ENCODE measurements at places on chromosomes 2 and 18.

DNA sequence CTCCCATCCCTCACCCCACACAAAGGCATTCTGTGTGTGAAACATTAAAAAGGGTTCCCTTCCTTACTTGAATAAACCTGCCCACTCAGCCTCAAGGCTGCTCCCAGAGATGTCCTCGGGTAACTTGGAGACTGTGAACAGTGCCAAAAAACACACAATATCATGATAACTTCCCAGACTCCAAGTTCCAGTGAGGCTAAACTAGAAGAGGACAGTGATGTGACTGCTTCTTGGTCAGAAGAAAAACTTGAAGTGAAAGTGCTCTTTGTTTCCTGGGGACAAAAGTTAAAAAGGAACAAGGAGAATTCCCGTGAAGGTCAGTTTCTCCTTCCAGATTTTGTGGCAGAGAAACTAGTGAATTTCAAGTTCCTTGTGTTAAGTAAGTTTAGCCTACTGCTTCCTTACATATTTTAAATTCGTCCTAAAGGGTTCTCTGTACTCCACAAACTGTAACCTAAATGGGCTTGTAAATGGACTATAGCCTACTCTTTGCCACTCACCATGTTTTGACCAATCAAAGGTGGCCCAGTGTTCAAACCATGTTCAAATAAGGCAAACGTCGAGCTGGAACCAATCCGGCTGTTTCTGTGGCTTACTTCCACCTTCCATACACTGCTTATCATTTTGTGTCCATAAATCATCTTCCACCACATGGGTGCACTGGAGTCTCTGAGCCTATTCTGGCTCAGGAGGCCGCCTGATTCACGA lies 20.4 kb downstream of the TPRKB start:
- no peak for DNase-seq

GRCh38 chr2:161357097-161357496 lies 48.9 kb downstream of the PSMD14 start:
- DNase-seq, result no peak

GRCh38 chr18:50161597-50162205 lies 33.2 kb downstream of the MYO5B start:
- no peak for DNase-seq

DNA sequence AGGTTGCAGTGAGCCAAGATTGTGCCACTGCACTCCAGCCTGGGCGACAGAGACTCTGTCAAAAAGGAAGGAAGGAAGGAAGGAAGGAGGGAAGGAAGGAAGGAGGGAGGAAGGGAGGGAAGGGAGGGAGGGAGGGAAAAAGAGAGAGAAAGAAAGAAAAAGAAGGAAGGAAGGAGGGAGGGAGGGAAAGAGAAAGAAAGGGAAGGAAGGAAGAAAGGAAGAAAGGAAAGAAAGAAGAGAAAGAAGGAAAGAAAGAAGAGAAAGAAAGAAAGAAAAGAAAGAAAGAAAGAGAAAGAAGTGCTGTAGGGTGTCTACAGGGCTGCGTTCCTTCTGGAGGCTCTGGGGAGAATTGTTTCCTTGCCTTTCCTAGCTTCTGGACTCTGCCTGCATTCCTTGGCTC lies 22.5 kb upstream of the RAB11FIP5 start:
- no peak for DNase-seq

- no peak for DNase-seq
Measured at GRCh38 chr18:68985172-68985820, 187.4 kb downstream of the CCDC102B start.

DNA sequence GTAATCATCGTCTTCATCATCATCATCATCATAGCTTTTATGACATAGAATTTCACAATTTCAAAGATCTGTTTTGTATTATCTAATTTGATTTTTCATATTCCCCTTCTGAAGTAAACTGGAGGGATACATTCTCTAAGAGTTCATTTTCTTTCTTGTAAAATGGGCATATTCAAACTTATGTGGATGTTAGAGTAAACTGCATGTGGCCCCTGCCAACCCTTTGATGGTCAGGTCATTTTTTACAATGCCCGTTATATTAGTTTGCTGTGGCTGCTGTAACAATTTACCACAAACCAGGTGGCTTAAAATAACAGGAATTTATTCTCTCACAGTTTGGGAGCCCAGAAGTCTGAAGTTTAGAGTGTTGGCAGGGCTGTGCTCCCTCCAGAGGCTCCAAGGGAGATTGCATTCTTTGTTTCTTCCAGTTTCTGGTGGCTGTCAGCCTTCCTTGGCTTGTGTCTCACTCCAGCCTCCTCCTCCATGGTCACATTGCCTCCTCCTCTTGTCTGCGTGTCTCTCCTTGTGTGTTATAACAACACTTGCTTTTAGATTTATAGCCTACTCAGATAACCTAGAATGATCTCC lies 127.5 kb upstream of the MMADHC start:
- no peak for DNase-seq

DNA sequence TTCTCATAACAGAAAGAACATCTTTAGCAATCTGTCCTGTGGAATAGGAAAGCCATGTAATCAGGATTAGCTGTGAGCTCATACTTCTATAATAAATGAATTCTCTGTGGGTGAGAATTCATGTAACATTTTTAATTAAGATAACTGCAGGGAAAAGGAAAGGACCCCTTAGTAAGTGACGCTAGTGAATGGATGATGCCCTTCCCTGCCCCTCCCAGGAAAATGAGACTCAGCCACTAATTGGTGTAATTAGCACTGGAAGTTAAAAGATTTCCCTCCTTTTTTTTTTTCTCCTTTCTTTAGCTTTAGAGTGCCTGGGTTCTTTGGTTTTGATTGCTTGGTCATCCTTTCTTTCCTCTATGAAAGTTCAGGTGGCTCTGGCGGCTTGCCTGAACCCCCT lies 90.3 kb downstream of the VWA3B start:
- no peak for DNase-seq

- DNase-seq, result no peak
Measured at GRCh38 chr18:56200381-56200911, 437.9 kb downstream of the TXNL1 start.

DNA sequence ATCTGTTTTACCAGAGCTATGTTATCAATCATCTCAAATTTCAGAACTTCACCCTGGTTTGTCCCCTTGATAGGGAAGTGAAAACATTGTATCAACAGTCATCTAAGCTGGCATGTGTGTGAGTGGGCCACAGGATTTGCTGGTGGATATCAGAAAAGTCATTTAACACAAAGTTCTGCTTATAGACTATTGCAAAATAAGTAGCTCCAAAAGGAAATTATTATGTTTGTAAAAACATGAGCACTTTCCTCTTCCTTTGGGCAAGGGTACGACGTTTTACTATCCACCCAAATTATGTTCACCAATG lies 20.7 kb upstream of the COPS8 start:
- DNase-seq, result no peak

GRCh38 chr2:71798266-71799012 lies 345.1 kb downstream of the DYSF start:
- DNase-seq, result no peak

DNA sequence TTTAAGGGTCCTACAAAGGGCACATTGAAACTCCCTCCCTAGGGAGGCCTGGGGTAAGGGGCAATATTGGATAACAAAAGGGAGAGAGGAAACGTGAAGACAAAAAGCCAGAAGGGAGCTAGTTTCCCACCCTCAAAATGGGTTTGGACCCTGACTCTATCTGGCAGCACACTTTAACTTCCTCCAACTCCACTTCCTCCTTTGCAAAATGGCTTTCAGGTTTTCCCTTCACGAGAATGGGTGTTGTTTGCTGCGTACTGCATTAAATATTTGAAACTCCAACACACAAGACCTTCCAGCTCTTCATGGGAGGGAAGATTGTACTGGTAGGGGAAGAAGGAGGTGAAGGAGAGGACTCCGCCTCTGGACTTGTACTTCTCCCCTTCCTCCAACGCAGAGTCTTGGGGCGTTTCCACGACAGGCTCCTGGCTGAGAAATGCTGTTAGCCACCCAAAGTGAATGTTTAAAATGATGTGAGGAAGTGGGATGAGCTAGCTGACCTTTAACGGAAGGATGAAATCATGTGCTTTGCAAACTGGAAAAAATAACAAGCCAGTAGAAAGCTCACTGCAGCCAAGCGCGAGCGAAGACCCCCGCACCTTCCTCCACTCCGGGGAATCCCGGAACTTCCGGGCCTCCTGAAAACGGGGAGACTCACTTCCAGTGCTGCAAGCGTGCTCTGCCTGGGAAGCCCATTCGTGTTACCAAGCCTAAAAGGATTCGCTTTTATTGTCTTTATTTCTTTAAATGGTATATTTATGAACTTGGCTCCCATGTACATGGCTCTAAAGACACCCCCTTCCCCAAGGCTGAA lies 85.6 kb downstream of the VIT start:
- no peak for DNase-seq

DNA sequence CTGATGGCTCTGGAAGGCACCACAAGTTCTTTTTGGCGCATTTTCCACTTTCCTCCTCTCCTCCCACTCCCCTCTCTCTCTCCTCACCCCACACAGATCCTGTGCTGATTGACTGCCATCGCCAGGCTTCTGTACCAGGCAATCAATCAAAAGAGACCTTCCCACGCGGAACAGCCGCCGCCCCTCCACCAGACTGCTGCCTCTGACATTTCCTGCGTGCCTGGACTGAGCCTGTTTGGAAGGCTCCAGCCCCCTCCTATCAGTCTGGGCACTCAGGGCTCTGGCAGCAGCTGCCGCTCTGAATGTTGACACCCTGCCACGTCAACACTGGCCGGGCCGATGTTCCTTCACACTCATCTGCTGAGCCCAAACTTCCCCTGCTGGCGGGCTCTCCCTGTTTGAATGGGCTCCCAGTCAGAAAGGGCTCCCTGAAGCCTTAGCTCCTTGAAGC lies 467.7 kb downstream of the EPHA4 start:
- no peak for DNase-seq

GRCh38 chr2:240023792-240024191 lies 1.4 kb downstream of the NDUFA10 start:
- no peak for DNase-seq

- no peak for DNase-seq
Measured at GRCh38 chr2:191521608-191522208, 156.2 kb upstream of the NABP1 start.

GRCh38 chr18:32958746-32959145 lies 185.9 kb upstream of the KLHL14 start:
- DNase-seq, result no peak

DNA sequence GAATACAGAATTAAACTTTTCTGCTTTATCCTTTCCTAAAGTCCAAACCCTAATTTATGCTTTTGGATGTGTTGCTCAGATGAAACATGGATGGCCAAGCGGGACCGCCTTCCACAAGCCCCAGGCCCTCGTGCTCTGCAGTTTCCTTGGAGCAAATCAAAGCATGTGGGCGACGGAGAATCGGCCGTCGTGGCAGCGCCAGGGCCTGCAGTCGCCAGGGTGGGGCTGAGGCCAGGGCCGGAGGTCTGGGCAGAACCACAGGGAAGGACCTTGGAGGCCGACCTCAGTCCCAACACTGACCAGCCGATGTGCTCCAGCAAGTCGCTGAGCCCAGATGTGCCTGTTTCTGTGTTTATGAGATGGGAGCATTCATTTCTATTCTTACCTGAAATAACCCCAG lies 108.1 kb downstream of the MBP start:
- no peak for DNase-seq

- no peak for DNase-seq
Measured at GRCh38 chr18:23341383-23341782, 111.7 kb upstream of the RIOK3 start.

GRCh38 chr2:150732064-150732463 lies 244.6 kb upstream of the RND3 start:
- no peak for DNase-seq

GRCh38 chr18:23504720-23505119 lies 1.4 kb downstream of the RMC1 start:
- no peak for DNase-seq

DNA sequence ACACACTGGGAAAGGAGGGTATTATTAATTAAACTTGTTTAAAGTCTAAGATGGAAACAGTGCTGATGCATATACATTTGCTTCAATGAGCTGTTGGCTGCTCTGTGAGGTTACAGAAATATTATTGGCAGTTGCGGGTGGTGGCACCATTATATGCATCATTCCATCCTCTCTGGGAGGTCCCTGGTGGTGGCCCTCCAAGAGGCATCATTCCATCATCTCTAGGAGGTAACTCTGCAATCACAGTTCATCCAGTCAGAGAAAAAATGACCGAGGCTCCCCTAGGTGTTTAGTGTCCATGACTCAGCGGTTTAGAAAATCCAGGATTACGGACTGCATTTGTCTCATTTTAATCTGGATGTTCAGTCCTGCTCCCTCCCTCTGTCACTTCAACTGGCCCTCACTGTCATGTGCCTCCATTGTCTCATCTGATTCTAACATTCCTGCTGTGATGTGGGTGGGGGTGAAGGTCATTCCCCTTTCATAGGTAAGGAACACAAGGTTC lies 15.4 kb downstream of the AFF3 start:
- DNase-seq, result no peak

DNA sequence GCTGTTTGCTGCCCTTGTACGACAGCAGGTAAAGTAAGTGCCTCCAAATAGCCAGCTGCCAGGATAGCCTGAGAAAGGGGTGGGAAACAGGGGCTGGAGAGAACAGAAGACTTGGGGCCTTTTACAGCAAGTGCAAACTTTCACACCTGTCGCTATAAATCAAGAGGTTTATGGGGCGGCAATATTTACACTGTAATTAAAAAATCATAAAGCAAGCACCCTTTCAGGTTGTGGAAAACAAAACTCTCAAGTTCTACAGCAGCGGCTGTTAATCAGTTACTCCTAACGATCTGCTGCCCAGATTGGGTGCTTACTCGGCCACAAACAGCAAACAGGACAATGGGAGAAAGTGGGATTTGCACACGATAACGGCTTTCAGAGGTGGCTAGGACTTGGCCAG lies 359.5 kb upstream of the ETAA1 start:
- no peak for DNase-seq

- no peak for DNase-seq
Measured at GRCh38 chr2:17915811-17916518, 37.5 kb downstream of the KCNS3 start.

- DNase-seq, result no peak
Measured at GRCh38 chr2:2902547-2903281, 474.9 kb downstream of the EIPR1 start.

DNA sequence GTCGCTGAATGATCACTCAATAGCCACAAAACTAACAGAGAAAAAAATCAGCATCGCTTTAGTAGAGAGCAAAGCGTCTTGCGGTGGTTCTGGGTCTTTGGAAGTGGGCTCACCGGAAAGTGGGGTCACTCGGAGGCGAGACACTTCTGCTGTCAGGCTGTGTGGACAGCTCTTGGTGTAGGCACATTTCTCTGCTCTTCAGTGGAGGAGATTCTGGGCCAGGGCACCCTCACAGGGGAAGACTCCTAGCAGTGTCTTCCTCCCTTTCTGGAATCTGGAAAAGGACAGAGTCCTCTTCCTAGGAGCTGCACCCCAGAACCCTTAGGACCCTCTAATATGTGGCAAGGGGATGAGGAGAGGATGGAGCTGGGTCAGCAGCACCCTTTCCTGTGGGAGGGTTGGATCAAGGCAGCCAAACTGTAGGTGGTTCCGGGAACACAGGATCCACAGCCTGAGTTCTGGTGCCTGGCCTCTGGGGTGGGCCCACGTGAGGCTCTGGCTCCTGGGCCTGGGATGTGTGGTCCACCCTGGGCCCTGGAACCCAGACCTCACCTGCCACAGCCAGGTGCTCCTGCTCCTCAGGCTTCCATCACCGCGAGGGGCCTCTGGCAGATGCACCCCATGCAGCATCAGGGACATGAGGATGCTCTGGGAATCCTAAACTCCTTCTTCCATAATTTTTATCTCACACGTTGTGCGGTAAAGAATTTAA lies 25.1 kb downstream of the GPR35 start:
- DNase-seq, result no peak

- no peak for DNase-seq
Measured at GRCh38 chr2:42353792-42354429, 7.1 kb downstream of the COX7A2L start.

Measured in GM12864 (cell line).